ENCODE measurements at places on chromosomes 13 and 19.

DNA sequence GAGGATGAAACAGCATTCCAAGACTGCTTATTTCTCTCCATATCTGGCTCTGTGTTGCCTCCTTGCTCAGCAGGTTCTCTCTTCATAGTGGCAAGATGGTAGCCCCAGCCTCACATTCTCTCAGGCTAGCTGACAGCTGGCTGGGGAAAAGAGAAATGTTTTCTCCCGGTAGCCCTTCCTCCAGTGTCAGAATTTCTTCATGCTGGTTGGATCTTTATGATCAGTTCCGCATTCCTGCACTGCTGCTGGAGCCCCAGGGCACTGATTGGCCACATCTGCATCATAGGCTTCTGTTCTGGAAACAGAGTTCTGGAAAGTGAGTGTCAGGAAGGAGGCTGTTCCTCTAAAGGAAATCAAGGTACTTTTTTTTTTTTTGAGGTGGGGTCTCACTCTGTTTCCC is 24.6 kb downstream of the POP4 start:
- DNase-seq: no peak

GRCh38 chr19:45305421-45305820 is 17.3 kb downstream of the CKM start:
- no peak for DNase-seq

DNA sequence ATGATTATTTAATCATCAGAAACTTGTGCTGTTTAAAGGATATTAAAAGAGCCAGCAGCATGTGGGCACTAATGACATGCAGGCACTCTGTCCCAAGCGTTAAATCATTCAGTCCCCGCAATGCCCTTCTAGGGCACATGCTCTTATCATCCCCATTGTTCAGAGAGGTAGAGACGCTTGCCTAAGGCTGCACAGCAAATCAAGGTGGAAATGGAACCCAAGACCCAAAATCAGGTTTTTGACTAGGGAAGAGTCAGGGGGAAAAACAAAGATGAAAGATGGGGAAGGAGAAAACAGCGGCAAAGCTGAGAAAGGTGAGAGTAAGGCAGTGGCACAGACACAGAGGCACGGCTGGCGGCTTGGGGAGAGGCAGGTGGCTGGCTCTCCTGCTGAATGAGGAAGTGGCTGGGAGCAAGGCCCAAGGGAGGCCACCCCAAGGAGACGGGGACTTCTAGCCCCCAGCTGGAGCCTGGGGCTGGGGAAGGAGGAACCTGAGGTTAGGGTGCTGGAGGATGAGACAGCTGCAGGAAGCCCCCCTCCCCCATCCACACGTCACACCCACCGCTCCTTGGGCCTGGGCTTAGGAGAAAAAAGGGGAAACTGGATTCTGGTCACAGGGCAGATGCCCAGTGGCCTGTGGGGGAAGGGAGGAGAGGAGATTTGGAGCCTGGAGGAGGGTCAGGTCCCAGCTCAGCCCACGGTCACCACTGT is 1.0 kb upstream of the TYROBP start:
- no peak for DNase-seq

- DNase-seq: no peak
These were observed 3.0 kb downstream of the KLK5 start for GRCh38 chr19:50949861-50950260.

GRCh38 chr19:5974721-5975387 is 3.1 kb downstream of the RANBP3 start:
- DNase-seq: no peak

DNA sequence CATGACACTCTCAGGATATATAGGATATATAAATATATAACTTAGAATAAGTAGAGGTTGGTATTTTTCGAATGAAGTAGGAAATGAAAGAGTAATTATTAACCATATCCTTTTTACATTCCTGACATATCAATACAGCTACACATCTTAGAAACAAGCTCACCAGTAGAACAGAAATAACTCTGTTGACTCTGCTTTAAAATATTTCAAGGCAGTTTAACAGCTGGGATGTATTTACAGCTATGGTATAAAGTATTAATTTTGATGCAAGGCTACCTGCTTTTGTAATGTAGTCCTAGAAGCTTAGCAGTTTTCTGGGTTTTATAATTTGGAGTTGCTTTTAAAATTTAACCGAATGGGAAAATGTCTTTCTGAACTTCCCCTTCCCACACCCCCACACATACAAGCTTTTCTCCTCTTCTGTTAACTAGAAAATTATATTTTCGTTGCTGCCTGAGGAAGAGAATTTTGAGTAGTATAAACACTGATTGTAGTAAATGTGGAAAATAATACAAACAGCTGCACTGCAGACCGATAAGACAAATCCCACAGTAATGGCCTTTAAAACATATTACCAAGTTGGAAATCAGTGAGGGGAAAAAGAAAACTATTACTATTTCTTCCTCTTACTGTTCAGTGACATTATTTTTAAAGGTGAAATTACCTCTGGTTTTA is 147.7 kb downstream of the GGACT start:
- DNase-seq: no peak

GRCh38 chr19:6572217-6572616 is 18.7 kb downstream of the CD70 start:
- no peak for DNase-seq

DNA sequence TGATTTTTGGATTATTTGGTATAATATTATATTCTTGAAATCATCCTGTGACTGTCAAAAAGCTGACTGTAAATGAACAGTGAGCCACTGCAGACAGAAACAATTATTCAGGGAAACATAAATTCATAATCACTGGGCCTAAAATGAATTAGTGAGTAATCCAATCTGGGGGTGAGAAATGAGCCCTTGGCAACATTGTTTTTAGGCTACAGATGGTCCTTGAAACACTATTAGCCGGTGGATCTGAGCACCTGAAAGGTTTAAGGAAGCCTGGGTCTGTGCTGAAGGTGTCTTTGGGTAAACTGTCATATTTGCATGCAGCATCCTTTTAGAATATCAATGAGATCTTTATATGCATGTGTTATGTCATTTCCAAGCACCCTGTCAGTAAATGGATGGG is 290.7 kb downstream of the ATP8A2 start:
- DNase-seq: no peak

GRCh38 chr13:112582263-112582662 is 5.7 kb downstream of the TUBGCP3 start:
- no peak for DNase-seq

GRCh38 chr13:64020126-64020525 is 2604.5 kb upstream of the PCDH20 start:
- no peak for DNase-seq

GRCh38 chr19:5680084-5680436 is 256 bp downstream of the MICOS13 start:
- DNase-seq: peak; percentile 57

GRCh38 chr19:5002143-5002542 is 33.2 kb downstream of the KDM4B start:
- DNase-seq: no peak

GRCh38 chr13:44439452-44440024 is 65.9 kb downstream of the SERP2 start:
- no peak for DNase-seq

DNA sequence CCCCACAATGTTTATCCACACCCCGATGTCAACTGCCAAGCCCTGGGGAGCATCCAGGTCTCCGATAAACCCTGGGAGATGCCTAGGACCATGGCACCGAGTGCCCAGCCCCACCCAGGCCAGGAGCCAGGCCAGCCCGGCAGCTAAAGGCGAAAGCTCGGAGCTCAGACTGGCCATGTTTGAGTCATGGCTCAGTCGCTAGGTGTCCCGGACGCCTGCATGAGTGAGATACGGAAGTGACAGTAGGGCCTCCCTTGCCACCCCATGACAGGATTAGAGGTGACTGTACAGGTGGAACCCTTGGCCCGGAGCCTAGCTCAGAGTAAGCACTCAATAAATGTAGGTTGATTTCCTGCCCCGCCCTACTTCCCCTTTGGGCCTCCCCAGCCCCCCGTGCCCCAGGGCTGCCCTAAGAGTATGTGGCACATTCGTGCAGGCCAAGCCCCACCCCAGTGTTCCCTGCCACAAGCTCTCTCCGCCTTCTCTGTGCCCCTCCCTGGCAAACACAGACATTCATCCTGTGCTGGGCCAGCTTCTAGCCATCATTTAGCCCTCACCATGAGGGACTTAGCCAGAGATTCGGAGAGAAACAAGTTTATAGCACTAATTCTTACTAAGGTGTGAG is 5.8 kb upstream of the TPM4 start:
- DNase-seq: no peak

- peak; percentile 66 for DNase-seq
These were observed 53.0 kb upstream of the ATP12A start for GRCh38 chr13:24627090-24627714.

DNA sequence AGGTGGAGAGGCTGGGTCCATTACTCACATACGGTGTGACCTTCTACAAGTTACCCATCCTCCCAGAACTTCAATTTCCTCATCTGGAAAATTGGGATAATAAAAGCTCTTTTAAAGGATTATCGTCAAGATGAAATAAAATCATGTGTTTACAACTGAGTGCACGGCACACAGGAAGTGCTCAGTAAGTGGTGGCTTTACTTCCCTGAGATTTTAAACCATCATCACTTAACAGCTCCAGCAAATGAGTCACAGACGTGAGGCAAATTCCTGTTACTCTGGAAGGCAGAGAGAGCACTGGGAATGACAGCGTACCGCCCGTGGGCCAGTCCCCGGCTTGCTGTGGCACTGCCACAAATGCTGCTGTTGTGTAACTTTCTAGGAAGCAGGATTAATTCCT is 64.1 kb downstream of the MRPL57 start:
- DNase-seq: no peak

- DNase-seq: peak; percentile 83
These were observed 51.5 kb downstream of the SKA3 start for GRCh38 chr13:21124852-21125251.

- peak; percentile 39 for DNase-seq
These were observed 8.9 kb downstream of the PODNL1 start for GRCh38 chr19:13929340-13929739.

DNA sequence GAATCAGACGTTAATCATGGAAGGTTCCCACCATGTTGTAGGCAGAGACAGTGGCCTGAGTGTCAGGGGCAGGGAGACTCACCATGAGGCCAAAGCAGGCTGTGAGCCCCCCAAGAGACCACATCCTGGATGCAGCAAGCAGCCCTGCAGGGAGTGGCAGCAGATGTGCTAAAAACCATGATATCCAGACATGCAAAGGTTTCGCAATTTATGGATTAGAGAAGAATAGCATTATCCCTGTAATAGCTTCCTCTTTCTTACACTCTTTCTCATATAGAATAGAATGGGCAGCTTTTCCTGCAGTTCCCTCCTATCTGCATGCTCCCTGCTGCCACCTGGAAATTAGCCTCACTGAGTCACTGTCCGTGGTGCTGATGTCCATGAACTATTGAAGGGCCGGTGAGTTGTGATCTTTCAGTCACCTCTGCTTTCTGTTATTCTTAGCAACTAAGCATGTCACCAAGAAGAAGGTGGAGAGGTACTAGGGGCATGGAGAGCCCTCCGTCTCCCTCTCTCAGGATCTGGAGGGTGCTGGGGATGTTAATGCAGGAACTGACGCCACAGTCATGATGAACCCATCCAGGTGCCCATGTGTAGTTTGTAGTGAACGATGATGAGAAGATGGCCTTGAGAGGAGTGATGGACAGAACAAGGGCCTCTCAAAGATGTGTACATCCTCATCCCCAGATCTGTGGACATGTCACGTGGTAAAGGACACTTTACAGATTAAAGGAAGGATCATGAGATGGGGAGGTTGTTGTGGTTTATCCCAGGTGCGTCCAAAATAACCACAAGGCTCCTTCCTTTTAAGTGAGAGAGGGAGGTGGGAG is 9.9 kb downstream of the CEACAM4 start:
- no peak for DNase-seq

DNA sequence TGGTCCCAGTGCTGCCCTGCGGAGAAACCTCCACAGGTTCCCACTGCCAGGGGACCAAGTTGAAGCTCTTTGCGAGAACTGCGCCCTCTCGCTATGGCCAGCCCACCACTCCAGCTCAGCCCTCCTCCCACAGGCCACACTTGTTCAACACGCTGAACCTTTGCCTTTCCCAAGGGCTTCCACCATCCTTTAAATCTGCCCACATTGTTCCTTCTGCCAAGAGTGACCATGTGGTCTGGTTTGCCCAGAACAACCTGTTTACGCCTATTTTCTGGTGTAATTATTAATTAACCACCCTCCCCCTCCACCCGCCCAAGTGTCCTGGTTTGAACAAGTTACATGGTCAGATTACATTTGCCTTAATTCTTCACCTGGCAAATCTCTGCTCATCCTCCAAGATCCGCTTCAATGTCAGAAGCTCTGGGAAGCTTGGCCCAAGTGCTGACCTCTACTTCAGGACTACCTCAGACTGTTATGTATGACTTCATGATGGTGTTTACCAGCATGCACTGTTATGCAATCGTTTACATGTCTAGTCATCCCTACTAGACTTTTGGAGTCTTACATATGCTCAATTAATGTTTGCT is 12.0 kb upstream of the USP12 start:
- no peak for DNase-seq

GRCh38 chr13:100537951-100538462 is 50.6 kb downstream of the GGACT start:
- DNase-seq: no peak

- peak; percentile 55 for DNase-seq
These were observed 46.4 kb downstream of the GGACT start for GRCh38 chr13:100541897-100542825.

DNA sequence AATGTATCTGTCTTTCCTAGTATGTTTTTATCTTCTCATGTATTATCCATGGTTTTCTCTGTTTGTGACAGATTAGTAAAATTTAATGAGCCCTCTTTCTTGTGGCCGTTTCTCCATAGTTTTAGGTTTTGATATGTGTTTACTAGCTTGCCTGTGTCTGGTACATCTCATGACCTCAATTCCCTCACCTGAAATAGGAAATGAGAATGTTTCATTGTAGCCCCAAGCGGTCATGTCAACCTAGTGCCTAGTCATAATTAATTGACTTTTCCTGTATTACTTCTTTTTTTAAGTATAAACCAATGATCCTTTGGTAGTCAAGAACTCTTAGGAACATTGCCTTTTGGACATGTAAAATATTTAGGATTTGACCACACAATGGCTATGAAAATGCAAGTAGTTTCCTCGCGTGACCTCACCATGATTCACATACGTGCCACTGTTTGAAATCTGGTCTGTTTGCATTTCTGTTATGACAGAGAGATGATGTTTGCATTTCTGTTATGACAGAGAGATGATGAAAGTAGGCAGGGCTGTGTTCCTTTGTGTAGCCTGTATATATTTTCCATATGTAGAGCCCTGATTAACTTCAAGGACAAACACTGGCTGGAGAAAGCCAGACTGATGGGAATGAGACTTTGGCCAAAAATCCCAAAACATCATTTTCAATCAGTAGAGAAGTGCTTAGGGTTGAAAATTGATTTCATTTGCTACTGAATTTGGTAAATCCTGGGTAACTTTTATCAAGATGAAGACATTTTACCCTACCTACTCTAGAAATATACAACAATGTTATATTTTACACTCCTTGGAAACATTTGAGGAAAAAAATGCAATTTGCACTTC is 104.8 kb downstream of the TNFRSF19 start:
- no peak for DNase-seq

All from D341Med (cell line).